NCI-H1417 treated with DMSO at 0.1 percent for 48 hours (cell line): ENCODE measurements at places on chromosomes 3 and 15.

DNA sequence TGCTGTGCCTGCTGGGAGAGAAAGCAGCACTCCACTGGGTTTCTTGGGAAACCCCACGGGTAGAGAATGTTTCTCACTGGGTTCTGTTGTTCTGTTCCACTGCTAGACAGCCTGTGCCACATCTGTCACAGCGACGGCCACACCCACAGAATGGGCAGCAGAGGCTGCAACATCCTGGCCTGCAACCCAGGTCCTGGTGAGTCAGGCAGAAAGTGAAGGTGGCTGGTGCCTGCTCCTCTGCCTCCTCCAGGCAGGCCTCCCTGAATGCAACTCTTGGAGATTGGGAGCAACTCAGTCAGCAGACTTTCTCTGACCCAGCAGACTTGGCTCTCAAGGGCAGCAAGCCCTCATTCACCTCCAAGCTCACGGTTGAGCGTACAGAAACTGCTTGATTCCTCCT is 13.0 kb downstream of the C3orf18 start:
- DNase-seq, result no peak

DNA sequence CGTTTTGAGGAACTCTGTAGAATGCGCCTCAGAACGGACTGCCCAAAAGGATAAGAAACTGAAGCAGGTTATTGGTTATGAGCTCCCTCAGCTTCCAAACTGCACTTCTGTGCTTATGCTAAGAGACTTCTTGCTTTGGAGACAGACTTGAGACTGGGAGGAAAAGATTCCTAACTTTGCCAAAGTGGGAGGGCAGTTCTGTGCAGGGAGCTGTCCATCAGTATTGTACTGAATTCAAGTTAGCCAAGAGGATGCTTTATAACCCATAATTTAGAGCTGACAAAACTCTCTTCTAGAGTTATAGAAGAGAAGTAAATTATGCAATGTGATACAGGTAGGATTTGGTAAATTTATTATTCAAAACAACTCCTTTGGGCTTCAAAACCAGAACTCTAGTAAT is 519.8 kb upstream of the GBE1 start:
- DNase-seq, result no peak

GRCh38 chr3:193771653-193772421 is 178.8 kb downstream of the OPA1 start:
- DNase-seq, result no peak

- DNase-seq, result no peak
Observed at GRCh38 chr3:196169836-196170240, 41.4 kb downstream of the ZDHHC19 start.

- no peak for DNase-seq
Observed at GRCh38 chr3:155805204-155805801, 775 bp downstream of the C3orf33 start.

- no peak for DNase-seq
Observed at GRCh38 chr15:87537295-87537694, 719.2 kb downstream of the NTRK3 start.

- DNase-seq, result no peak
Observed at GRCh38 chr15:99211926-99212325, 37.5 kb downstream of the TTC23 start.

DNA sequence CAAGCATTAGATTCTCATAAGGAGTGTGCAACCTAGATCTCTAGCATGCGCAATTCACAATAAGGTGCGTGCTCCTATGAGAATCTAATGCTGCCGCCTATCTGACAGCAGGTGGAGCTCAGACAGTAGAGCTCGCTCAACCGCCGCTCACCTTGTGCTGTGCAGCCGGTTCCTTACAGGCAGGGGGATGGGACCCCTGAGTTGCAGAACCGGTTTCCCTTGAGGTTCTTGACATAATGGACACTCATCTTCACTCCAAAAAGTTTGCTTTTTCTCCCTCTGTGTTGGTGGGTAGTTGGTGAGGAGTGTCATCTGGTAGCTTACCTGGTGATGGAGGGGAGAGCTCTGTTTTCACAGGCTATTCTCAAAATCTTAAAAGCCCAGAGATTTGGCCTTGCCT is 324.0 kb upstream of the TBL1XR1 start:
- DNase-seq, result no peak

- no peak for DNase-seq
Observed at GRCh38 chr3:120743556-120744195, 1.1 kb downstream of the GTF2E1 start.

- no peak for DNase-seq
Observed at GRCh38 chr3:171284308-171285075, 175.7 kb downstream of the TNIK start.

- no peak for DNase-seq
Observed at GRCh38 chr3:128353991-128354687, 112.6 kb downstream of the DNAJB8 start.

DNA sequence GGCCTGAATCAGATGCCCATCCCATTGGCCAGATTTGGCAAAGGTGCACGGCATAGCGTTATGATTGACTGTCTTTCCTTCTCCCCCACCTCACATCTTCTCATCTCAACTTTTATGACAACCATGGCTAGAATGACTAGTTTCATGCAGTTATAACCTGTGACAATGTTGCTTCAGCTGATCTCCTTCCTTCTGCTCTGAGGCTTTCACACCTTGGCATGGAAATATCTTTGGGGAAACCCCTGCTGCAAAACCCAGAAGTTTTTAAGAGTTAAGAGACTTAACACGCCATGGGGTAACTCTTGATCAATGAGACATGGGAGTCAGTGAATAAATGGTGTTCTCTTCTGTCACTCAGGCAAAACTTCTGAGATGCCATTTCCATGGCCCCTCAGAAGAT is 290.7 kb upstream of the MDFIC2 start:
- no peak for DNase-seq

DNA sequence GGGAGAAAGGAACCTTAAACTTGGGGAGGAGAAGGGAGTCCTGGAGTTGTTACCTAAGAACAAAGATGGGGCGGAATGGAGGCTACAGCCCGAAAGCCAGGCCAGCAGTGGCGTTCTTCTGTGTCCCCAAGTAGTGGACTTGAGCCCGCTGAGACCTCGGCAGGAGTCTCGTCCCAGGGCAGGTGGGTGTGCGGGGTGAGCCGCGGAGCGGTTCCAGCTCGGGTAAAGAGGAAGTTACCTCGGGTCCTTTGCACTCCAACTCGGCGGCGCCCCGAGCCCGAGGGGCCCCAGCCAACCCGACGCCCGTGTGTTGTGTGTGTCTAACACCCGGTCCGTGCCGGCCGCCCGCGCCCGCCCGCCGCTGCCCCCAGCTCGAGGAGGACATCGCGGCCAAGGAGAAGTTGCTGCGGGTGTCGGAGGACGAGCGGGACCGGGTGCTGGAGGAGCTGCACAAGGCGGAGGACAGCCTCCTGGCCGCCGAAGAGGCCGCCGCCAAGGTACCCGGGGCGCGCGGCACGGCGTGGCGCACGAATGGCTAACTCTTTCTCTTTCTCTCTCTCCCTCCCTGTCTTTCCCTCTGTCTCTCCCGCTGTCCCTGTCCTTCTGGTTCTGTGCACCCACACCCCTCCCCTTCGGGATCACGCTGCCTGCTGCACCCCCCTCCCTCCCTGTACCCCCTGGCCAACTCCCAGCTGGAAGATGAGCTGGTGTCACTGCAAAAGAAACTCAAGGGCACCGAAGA is 959 bp downstream of the TPM1 start:
- DNase-seq, result no peak

DNA sequence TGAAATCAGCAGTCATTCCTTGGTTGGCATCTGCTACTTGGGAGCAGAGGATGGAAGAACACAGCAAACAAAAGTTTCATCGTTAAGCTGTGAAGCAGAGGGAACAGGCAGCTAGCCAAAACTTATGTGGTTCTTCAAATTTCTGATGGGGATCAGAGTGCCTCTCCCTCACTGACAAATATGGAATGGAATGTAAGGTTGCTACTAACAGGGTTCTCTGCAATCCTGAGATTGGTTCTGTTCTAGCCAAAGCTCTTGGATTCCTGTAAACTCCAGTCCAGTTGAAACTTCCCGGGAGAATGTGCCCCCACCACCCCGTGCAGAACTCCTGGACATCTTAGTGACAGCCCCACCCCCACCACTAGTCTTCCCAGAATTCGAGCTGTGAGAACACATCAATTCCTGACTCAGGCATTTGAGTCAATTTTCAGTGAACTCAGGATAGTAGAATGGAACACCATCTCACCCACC is 55.9 kb upstream of the PHLDB2 start:
- DNase-seq, result no peak

- peak; percentile 71 for DNase-seq
Observed at GRCh38 chr3:144272680-144273079, 301.1 kb downstream of the DIPK2A start.

DNA sequence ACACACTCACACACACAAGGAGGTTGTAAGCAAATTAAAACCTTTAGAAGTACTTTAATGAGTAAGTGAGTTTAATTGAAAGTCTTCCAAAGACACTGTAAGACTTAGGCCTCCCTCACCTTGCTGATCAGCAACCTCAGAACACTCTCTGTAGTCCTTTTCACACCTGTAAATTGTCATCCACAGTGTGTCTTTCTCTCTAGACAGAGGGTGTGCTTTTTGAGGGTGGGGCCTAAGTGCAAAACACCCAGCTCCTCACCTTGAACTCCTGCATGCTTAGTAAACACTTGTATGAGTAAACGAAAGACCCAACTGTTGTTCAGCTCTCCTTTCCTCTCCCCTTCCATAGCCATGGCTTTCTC is 183.2 kb upstream of the IL12A start:
- DNase-seq, result no peak

- DNase-seq, result no peak
Observed at GRCh38 chr15:44711743-44712345, 527 bp downstream of the B2M start.

GRCh38 chr15:58987036-58987435 is 427 bp upstream of the RNF111 start:
- peak; percentile 47 for DNase-seq

DNA sequence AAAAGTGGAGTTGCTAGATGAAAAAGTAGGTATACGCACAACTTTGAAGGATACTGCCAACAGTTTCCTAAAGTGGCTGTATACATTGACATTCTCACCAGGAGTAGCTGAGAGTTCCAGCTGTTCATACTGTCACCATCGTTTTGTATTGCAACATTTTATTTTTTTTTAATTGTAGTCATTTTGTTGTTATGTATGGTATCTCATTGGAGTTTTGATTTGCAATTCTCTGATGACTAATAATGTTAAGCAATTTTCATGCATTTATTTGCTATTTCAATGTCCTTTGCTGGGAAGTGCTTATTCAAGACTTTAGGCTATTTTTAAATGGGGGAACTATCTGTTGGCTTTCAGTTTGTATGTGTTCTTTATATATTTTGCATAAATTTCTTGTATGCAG is 185.1 kb upstream of the TGFBR2 start:
- no peak for DNase-seq

- no peak for DNase-seq
Observed at GRCh38 chr15:25936004-25936403, 72.9 kb upstream of the ATP10A start.

GRCh38 chr3:55364421-55364820 is 122.7 kb downstream of the WNT5A start:
- DNase-seq, result no peak

GRCh38 chr3:115347737-115348136 is 200.6 kb upstream of the ZBTB20 start:
- no peak for DNase-seq

DNA sequence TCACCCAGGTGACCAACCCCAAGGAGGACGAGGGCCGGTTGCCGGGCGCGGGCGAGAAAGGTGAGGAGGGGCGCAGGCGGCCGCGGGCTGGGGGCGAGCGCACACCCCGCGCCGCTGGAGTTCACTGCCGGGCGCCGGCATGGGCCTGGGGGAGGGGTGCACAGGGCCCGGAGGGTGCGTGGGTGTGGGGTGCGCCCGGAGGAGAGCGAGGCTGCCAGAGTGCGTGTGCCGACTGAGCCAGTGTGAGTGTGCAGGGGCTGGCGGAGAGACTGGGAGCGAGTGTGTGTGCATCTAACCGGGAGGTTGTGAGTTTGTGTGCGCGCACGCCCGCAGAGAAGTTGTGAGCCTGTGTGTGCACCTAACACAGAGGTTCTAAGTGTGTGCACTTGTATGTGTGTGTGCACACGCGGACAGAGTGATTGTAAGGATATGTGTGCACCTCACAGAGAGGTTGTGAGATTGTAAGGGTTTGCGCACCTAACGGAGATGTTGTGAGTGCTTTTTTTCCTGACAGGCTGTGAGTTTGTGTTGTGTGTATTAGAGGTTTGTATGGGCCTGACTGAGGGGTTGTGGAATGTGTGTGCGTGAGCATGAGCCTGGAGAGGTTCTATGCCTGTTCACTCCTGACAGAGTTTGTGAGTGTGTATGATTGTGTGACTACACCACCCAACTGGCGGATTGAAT is 681 bp downstream of the CTDSPL start:
- DNase-seq, result no peak

DNA sequence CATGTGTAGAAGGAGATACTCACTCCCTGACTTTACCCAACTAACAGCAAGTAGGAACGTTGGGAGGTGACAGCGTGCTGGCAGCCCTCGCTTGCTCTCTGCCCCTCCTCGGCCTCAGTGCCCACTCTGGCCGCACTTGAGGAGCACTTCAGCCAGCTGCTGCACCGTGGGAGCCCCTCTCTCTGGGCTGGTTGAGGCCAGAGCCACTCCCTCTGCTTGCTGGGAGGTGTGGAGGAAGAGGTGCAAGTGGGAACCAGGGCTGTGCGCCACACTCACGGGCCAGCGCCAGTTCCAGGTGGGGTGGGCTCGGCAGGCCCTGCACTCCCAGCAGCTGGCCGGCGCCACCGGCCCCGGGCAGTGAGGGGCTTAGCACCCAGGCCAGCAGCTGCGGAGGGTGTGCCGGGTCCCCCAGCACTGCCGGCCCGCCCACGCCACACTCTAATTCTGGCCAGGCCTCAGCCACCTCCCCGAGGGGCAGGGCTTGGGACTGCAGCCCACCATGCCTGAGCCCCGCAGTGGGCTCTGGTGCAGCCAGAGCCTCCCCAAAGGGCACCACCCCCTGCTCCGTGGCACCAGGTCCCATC is 68.4 kb upstream of the FRMD4B start:
- DNase-seq, result no peak
